Adrenal gland (tissue), 19 donors: ENCODE measurements at places on chromosomes 6 and 20.

DNA sequence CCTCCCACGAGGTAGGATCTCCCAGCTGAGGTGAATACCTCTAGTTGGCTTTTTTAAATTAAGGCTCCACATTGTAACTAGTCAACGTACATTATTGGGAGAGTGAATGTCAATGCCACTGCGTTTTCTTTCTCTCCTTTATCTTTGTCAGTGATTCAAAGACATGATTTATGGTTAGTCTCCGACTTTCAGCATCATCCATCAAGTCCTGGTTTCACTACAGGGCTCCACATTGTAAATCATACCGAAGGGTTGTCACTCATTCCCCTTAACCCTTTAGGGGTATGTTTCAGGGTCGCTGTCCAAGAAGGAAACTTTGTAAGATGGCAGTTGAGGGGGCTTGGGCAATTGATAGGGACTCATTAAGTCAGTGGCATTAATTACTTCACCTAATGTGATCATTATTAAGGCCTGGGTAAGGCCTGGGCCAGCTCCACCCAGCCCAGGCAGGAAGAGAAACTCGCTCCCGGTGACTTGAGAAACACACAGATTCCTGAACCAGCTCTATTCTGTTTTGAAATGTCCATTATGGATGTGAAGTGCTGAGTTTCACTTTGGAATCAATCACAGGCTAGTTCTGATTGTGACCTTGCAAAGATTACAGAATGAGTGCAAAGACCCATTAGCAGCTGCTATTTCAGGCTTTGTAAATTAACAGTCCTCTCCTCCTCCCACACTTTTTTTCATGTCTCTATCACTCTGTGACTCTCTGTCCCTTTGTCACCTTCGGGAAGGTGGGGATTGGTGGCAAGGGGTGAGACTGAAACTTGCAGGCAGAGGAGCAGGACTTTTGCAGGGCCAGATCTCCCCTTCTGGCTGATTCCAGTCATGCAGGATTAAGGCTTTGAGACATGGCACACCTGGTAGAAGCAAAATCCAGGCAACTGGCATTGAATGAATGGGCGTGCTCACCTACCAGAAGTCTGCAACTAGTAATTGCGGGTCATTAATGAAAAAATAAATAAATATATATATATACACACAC lies 222.4 kb downstream of the TSHZ2 start:
- DNase-seq: no peak

- no peak for DNase-seq
These were observed 898.9 kb upstream of the ADGRB3 start for GRCh38 chr6:67736161-67736560.

- no peak for DNase-seq
These were observed 134.2 kb upstream of the HDGFL1 start for GRCh38 chr6:22435151-22435550.

GRCh38 chr6:16278048-16278724 lies 39.8 kb downstream of the GMPR start:
- DNase-seq: no peak

GRCh38 chr6:57342148-57342669 lies 24.8 kb downstream of the PRIM2 start:
- no peak for DNase-seq

DNA sequence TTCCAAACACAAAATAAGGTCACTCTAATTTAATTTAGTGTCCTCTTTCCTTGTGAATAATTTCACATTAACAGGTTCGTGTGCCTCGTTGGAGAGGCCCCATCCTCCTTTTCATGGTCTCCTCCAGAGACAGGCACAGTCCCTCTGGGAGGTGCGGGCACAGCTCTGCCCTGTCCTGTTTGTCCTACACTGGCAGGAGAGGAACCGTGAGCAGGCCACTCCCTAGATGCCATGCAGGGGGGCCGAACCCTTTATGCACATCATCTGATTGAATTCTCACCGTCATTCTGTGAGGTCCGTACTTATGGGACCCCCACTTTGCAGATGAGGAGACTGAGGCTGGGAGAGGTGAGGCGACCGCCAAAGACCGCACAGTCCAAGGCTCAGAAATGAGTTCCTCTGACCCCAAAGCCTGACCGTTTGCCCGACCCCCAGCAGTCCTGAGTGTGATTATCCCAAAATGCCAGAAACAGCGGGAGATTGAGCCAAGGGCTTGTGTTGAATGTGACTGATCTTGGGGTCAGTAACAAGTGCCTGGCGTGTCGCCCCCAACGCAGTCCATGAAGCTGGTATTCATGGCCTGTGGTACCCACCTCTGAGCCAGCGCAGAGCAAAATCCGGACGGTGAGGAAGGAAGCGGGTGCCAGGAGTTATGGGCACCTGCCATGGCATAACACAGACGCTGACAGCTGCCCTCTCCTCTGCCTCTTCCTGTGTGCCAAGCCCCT lies 43.5 kb downstream of the PMEPA1 start:
- DNase-seq: no peak

DNA sequence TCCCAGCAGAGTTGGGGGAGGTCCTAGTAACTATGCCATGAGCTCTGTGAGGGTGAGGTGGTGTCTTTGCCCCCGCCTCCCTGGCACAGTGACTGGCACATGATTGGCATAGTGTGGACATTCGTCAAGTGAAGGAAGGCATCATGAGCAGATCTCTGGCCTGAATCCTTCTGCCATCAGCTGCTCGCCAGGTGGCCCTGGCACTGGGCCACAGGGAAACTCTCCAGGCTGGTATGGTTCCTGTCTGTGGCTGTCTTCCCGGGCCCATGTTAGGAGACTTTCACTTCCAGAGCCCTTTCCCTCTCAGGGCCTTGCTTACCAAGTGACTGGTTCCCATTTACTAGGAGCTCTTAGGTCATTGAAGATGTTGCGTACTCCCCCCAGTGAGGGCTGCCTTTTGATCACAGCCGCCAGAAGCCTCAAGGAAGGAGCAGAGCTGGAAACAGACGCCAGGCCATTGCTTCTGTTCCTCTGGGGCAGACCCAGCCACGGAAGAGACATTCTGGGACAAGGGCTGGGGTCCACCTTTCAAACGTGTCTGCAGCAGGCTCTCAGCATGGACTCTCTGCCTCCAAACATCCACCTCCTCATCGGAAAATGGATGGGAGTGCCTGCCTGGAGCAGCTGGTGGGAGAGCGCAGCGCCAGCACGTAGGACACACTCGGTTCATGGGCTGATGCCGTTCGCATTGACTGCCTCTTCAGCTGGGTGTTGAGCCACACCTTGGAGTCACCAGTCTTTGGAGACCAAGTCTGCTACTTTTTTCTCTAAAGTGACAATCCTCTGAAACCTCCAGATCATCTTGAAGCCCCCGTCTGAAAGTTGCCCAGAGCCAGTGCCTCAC lies 67.2 kb downstream of the PTPN1 start:
- peak; percentile 62 for DNase-seq

GRCh38 chr6:163808231-163808630 lies 393.7 kb downstream of the QKI start:
- no peak for DNase-seq

DNA sequence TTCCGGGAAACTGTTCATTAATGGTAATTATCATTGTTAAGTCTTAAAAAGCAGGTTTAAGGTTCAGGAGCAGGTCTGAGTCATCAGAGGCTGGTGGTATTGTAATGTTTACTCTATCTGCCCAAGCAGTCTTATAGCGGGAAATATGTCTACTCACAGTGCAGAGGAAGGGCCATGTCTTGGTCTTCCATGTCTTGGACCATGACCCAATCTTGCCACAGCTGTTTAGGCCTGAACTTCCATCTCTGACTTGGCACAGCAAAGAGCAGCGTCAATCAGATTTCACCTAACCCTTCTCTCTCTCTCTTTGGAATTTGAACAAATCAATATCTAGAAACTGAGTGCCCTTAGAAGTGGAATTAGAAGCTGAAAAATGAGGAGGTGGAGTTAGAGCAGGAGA lies 25.8 kb downstream of the SLC2A12 start:
- DNase-seq: no peak

DNA sequence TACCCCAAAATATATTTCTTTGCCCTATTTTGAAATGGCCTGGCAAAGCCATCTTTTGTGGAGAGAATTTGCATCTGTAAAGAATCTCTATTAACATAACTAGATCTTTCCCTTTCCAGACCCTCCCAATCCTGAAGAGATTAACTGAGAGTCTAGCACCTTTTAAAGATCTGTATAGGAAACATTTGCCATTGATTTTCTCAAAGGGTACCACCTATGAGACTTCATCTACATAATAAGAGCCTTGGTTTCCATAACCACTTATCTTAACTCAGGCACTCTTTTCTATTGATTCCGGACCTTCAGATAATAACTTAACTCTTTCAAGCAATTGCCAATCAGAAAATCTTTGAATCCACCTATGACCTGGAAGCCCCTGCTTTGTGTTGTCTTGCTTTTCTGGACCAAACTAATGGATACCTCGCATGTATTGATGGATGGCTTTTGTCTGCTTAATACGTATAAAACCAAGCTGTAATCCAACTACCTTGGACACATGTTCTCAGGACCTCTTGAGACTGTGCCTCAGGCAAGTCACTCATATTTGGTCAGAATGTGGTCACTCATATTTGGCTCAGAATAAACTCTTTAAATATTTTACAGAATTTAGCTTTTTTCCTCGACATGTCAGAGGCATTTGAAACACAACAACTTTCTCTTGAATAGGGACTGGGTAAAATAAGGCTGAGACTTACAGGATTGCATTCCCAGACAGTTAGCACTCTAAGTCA lies 31.4 kb downstream of the SLC22A2 start:
- no peak for DNase-seq

- DNase-seq: no peak
These were observed 38.5 kb upstream of the OGFRL1 start for GRCh38 chr6:71250099-71250602.

- DNase-seq: no peak
These were observed 40.9 kb upstream of the SMOC2 start for GRCh38 chr6:168400037-168400436.

DNA sequence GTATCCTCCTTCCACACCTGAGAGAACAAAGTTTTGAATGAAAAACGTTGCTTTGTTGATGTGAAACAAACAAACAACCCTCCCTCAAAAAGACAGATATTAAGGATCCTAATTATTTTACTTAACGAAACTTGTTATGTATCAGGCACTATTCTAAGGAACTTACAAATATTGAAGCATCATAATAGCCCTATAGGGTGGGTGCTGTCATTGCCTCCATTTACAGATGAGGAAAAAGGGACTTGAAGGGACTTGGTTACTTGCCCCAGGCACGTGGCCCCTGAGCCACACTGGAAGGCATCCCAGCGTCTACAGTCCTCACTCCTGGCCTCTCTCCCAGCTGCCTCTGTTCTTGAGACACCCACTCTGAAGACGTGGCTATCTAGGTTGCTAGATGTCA lies 20.2 kb upstream of the OLIG3 start:
- DNase-seq: no peak

GRCh38 chr6:111573892-111574797 lies 31.5 kb downstream of the TRAF3IP2 start:
- no peak for DNase-seq

DNA sequence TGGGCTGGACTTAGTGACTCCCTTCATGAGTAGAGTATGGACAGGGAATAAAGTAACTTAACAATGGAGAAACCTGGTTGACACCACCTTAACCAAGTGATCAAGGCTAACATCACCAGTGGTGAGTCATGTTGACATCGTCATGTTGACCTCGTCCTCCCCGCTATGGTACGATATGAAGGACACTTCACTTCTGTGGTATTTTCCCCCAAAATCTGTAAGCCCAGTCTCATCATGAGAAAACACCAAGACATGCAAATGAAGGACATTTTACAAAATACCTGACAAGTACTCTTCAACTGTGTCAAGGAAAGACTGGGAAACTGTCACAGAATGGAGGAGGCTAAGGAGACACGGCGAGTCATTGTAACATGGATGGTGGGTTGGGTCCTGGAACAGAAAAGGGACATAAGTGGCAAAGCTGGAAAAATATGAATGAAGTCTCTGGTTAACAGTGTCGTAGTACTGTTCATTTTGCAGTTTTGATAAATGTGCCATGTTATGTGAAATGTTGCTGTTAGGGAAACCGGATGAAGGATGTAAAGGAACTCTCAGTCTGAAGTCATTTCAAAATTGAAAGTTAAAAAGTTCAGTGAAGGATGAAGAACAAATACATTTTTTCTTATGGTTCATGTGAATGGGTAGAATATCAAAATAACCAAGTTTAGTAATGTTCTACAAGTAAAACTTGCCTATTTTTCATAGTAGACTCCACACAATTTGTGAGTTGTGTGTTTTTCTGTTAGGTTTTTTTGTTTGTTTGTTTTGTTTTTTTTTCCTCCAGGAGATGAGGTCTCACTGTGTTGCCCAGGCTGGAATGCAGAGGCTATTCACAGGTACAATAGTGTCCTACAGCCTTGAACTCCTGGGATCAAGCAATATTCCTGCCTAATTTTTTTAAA lies 247.5 kb downstream of the TMEM242 start:
- DNase-seq: no peak

DNA sequence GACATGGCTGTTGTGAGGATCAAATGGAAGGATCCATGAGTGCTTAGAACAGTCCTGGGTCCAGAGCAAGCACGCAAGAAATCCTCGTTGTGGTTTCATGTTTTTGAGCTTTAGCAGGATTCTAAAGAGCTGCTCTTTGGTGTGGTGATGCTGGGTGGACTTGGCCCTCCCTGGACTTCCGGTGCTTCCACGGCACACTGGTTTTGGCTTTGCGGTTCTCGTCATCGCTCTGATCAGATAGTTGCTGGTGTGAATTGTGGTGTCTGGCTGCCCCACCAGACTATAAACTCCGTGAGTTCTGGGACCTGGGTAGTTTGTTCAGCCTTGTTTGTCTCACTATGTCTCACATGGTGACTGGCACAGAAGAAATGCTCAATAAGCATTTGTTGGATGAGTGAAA lies 3.3 kb downstream of the HNF4A start:
- DNase-seq: no peak

- no peak for DNase-seq
These were observed 23.3 kb upstream of the ARFGEF2 start for GRCh38 chr20:48898210-48898609.

GRCh38 chr20:58215116-58215515 lies 13.3 kb downstream of the ANKRD60 start:
- DNase-seq: no peak

DNA sequence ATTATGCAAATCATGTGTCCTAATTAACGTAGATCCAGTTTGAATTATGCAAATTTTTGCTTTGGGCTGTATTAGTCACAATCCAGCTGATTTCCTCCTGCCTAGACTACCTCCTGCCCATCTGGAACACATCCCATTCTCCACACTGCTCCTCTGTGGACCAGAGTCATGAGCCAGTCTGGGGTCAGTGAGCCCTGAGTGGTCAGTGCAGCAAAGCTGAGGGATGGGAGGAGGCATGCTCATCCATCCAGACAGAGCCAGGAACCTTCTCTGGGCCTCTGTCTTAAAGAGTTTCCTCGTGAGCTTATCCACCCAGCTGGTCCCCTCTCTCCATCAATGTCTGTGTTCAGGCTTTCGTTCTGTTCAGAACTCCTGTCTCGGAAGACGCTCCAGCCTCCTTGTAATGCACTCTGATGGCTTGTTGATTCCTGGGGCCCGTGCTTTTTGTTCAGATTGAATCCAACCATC lies 747.8 kb downstream of the PTPRT start:
- no peak for DNase-seq

- DNase-seq: no peak
These were observed 89.2 kb downstream of the RPP40 start for GRCh38 chr6:4914420-4915159.

DNA sequence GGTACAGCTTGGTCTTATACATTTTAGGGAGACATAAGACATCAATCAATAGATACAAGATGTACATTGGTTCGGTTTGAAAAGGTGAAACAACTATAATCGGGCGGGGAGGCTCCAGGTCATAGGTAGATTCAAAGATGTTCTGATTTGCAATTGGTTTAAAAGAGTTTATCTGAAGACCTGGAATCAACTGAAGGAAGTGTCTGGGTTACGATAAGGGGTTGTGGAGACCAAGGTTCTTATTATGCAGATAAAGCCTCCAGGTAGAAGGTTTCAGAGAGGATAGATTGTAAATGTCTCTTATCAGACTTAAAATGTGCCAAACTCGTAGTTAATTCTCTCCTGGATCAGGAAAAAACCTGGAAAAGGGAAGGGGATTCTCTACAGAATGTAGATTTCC lies 5.9 kb upstream of the SERPINB6 start:
- no peak for DNase-seq
